ENCODE measurements at places on chromosomes 12 and 14. TPM values are rescaled to one million over a fixed set of nuclear protein-coding genes. Genes with fewer than 3 reads are reported as not detected.

DNA sequence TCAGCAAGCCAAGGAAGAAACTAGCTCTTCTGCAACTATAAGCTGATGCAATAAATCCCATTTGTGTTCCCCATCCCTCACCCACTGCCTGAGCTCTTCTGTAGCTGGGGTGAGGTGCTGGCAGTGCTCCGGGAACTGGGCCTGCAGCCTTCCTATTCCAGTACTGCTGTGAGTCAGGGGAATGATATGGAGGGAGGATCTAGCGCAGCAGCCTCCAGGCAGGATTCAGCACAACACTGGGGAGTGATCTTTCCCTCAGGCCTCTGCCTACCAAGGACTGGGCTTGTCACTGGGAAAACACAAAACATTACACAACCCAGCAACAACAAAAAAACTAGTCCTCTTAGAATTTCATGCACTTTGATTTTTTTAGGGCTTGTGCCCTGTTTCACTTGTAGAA is 58.7 kb downstream of the ST8SIA1 start:
- peak; percentile 89 for DNase-seq

GRCh38 chr12:48795550-48796455 is 6.9 kb upstream of the ADCY6 start:
- peak; percentile 47 for DNase-seq

The TMTC1 gene
- total RNA-seq: 37.1 TPM

DNA sequence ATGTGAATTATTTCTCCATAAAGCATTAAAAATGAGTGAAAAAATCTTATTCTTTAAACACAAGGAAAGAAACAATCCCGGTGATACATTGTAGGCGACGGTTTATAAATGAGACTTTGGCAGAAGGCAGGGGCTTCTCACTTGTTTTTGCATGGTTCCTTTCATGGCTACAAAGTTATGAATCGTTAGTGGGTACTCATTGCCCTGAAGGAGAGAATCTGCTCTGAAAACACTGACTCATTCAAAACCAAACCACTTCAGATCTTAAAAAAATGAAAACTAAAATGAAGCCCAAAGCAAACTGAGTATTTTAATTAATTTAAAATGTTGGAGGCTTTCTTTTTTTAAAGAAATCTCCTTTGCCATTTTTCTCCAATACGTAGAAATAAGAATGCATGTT is 41.4 kb upstream of the AMIGO2 start:
- no peak for DNase-seq

DNA sequence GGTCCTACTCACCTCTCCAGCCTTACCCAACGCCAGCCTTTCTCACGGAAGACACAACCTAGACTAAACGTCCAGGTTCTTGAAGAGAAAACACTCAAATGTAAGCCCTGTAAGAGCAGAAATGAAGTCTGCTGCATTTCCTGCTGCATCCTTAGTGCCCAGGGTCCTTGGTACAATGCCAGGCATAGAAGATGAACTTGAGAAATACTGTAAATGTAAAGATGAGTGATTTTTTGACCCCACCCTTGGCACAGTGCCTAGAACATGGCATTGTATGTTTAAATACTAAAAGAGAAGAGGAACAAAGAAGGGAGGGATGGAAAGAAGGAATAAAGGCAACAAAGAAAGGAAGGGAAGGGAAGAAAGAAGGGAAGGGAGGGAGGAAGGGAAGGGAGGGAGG is 514.6 kb downstream of the MED13L start:
- DNase-seq: no peak

The KRT5 gene
- total RNA-seq: 1.1 TPM

DNA sequence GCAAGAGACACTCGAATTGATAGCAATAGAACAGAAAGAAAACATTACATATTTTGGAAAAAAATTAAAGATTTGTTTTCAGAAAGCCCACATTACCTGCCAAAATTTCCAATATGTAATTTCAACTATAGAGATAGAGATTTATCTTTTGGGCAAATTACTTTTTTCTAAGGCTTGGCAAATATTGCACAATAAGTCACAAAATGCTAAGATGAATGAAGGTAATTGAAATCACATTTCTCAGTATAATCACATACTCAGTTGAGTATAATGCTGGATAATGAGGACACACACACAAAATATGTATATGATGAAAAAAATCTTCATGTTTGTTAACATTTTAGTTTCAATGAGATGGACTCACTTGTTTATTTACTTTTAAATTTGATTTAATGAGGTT is 189.2 kb upstream of the STXBP6 start:
- DNase-seq: no peak

DNA sequence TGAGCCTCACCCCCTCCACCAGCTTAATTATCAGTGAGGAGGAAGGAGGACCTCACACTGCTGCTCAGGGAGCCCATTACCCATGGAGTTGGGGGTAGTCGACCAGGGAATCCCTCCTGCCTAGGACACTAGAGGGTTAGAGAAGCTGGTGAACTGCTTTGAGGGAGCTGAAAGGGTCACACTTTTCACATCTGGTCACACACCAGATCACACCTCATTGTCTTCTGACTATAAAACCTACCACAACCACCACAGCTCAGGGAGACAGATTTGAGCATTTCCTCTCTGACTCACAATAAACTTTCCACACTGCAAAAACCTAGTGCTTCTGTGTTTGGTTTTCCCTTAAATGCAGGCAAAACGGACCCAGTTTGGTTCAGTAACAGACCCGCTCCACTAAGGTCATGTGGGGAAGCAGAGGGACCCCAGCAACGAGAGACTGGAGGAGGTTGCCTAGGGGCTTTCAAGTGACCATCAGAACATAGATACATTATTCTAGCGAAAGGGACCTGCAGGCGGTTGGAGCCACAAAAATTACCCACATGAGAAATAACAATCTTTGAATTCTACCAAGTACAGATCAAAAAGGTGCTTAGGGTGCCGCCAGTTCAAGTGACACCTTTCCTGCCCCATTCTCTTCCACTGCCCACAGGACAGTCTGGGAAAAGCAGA is 151.4 kb upstream of the AVPR1A start:
- no peak for DNase-seq

- no peak for DNase-seq
Observed at GRCh38 chr12:128745772-128746689, 77.7 kb downstream of the SLC15A4 start.

DNA sequence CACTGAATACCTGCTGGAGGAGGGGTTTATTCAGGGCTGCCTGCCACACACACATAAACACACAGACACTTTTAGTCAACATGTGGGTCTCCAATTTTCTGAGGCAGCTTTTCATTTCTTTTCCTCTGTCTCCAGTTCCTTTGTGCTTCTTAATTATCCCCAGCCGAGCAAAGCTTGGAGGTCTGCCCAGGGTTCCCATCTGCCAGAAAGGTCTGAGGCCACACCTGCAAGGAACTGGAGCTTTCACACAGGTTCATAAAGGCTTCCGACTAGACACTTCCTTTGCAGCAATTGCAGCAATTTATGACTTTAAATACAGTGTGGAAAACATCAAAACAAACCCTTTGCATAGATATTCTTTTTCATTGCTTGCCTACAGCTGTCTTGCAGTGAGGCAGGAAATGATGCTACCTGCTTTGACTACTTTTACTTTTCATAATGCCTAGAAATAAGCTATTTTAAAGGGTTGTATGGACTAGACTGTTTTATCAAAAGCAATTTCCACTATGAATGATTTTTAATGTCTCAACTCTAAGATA is 1318.9 kb downstream of the AACS start:
- DNase-seq: no peak

GRCh38 chr12:9906873-9907272 is 25.3 kb downstream of the CLEC2A start:
- DNase-seq: no peak

- DNase-seq: no peak
Observed at GRCh38 chr12:123949770-123950165, 22.9 kb downstream of the CCDC92 start.

DNA sequence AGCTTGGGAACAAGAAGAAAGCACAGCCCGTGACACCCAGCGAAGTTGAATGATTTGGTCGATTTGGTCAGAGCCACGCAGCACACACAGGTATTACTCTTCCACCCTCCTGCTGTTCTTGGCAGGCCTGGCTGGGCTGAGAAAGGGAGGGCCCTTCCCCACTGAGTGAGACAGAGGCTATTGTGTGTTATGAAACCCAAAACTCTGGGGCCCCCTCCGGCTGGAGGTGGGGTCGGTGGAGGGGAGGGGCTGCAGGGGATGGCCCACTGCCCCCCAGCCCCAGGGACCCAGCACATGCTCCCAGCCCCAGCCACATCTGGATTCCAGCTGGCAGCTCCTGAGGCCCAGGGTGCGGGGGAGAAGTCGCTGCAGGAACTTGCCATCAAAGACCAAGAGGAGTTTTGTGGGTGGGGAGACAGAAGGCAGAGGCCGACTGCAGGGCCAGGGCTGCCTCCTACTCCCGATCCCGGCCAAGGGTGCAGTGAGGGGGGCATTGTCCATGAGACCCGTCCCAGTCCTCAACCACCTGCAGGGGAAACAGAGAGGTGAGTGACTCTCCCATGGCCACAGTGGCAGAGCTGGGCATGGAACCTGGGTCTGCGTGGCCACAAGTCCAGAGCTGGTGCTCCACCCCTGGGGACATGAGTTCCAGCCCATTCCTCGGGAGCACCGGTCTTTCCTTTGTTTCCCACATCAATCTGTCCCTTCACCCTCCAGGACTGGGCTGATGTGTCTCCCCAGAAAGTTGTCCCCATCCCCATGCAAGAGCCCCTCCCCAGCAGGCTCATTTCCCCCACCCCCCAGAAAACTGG is 8.7 kb downstream of the TMEM119 start:
- no peak for DNase-seq

The NR1H4 gene
- total RNA-seq: not detected

The FAM90A1 gene
- total RNA-seq: not detected

GRCh38 chr12:116434155-116435011 is 124.8 kb upstream of the MAP1LC3B2 start:
- DNase-seq: peak; percentile 85

DNA sequence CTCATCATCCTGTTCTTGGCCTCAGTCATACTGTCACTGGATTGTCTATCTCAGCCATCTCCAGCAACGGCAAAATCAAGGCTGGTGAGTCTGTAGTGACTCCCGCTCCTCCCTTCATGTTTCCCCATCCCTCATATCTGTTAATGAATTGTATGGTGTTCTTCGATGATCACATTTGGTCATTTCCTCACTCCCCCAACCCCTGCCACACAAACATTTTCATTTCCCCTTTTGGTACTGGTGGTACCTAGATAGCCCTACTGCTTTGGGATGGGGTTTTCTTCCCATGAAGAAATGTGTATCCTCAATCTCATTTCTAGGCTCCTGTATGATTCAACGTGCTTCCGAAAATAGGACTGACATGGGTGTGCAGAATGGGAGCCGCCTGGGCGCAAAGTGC is 2.7 kb upstream of the KLHL33 start:
- no peak for DNase-seq

DNA sequence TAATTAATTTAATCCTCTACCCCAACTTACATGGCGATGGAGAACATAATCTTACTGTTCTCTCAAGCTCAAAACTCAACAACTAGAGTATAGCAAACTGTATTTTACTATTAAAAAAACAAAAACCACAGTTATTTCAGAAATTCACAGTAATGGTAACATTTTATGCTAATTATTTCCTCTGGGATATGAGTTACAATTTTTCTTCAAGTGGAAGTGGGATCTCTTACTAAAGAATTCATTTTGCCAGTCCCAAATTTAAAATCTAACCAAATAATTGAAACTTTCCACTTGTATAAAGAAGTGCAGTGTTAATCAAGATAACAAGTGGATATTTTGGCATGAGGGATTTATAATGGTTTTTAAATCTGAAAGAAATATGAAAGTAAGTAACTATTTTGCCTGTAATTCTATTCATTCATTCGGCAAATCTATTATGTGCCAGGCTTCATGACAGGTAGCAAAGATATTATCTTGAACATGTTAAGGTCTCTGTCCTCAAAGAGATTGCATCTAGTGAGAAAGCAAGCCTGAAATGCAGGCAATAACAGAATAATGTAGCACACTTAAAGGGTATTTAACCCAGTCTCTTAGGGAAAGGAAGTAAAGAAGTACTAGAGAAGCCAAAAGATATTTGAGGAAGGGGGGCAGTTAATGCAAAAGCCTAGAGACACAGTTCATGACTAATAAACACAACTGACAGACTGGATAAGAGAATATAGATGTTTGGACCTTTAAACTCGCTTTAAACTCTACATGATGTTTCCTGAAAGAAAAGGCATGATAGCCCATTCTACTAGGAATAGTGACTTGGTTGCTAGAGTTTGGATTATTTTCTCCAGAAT is 44.0 kb downstream of the TAOK3 start:
- DNase-seq: no peak

GRCh38 chr14:85190251-85190650 is 339.7 kb upstream of the FLRT2 start:
- no peak for DNase-seq

DNA sequence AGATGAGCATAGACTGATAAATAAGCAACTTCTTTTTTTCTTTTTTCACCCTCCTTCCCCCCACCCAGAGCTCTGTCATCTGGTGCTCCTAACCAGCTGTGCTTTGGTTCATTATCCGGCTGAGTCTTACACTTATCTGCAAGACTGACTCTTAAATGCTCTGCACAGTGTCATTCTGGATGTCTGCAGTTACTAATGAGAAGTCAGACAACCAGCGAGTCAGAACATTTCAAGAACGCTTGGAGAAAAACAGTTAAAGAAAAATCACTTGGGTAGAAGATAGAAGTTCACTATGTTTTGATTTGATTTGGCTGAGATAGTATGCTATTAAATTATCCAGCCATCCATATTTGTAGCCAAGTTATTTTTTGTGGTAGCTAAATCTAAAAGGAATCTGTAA is 328.9 kb upstream of the PRICKLE1 start:
- DNase-seq: no peak

The IGF1 gene
- 6.4 TPM for total RNA-seq

The USP44 gene
- total RNA-seq: 1.0 TPM

- DNase-seq: peak; percentile 75
Observed at GRCh38 chr12:51009056-51009440, 17.1 kb downstream of the SLC11A2 start.

- DNase-seq: no peak
Observed at GRCh38 chr12:70559390-70559789, 77.8 kb downstream of the PTPRB start.

DNA sequence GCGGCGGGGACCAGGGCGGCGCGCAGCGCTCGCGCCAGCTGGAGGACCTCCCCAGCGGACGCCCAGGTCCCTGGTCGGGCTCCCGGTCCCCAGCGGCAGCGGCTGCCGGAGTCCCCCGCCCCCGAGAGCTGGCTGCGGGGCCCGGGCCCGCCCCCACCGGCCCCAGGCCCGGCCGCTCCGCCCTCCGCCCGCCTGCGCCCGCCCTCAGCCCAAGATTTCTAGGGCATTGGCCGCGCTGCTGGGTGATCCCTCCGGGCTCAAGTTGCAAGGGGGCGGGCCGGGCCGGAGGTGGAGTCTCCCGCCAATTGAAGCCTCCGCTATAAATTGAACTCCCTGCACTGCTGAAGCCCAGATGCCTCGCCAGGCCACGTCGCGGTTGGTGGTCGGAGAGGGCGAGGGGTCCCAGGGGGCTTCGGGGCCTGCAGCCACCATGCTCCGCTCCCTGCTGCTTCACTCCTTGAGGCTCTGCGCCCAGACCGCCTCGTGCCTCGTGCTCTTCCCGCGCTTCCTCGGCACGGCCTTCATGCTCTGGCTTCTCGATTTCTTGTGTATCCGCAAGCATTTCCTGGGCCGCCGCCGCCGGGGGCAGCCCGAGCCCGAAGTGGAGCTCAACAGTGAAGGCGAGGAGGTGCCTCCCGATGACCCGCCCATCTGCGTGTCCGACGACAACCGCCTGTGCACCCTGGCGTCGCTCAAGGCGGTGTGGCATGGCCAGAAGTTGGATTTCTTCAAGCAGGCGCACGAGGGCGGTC is at the start of gene DIO3:
Gene DIO3, plus strand, starts transcription at position 351 of the 752 bp plus-strand sequence.
- no peak for DNase-seq

The LRRC10 gene
- 50.8 TPM for total RNA-seq

The CMA1 gene
- 0.47 TPM for total RNA-seq

All from left ventricle myocardium superior (tissue), 1 donor.